ENCODE measurements at places on chromosomes 7 and 10.
A peak's percentile ranks its signal among the peaks of the same experiment; 100 is the strongest.

DNA sequence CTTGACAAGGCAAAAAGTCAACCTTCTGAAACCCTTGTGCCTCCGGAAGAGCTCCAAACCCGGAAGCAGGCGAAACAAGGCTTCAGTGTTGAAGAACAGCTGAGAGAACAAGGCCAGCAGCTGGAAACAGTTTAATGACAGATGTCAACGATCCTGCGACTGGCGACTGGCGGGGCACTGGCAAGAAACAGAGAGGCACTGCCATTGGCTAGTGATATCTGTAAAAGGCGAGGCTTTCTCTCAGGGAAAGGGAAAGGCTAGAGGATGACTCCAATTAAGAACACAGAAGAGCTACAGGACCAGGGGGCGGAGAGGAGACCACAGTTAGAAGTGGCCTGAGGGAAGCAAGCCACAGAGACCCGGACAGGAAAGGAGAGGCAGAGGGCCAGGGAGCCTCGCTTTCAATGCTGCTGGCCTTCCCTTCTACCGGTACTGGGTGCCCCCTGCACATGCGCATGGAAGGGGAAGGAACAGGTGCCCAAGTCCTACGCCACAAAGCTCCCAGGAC, 19.4 kb downstream of the ITGB1 start:
- DNase-seq: peak; percentile 37

- DNase-seq: peak; percentile 54
These were observed 43.8 kb upstream of the RPA3 start for GRCh38 chr7:7761974-7762779.

DNA sequence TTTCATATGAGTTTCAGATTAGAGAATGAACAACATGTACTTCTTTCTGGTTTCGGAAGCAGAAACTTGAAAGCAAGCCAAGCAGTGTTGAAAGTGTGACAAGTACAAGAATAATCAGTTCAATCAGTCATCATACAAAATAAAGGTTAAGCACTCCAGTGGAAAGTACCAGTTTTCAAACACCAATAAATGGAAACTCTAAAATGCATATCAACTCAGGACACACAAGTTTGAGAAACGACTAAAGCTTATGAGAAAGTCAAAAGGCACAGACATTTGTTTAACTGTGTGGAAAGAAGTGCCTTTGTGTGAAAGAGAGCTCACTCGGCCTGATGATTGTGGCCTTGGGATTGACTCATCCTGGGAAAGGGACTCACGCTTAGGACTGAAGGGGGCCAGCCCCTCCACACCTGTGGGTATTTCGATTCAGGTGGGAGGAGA, 60.6 kb upstream of the AKR1C1 start:
- DNase-seq: peak; percentile 71

- DNase-seq: peak; percentile 75
These were observed 195.4 kb downstream of the SKIDA1 start for GRCh38 chr10:21329995-21330627.

- no peak for DNase-seq
These were observed 58.0 kb upstream of the PFKP start for GRCh38 chr10:3009341-3009740.

DNA sequence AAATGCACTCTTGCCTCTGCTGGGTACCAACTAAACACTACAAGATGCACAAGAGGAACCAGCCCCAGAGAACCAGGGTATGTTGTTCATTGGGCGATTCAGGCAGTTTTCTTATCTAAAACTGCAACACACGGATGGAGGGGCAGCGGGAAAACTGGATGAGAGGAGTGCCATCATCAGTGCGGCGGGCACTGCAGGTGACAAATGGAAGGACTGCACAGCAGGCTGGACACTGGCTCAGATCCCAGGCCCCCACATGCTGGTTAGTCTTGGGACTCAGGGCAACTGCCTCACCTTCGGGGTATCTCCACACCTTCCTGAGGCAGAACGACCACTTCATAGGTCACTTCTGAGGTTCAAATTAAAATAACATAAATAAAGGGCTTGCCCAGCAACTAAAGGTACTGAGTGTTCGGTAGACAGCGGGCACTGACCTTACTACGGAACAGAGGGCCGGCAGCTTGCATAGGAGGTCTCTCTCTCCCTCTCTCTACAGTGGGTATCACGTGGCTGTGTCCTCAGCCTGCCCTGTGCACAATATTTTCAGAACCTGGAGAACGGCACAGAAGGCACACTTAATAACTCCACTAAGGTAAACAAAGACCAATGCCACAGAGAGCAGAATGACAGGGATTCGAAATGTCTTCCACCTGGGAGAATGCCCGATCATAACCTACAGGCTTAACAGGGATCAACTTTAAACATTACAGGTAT, 72.1 kb downstream of the GRB10 start:
- no peak for DNase-seq

- no peak for DNase-seq
These were observed 42.4 kb upstream of the HGF start for GRCh38 chr7:81811956-81812865.

DNA sequence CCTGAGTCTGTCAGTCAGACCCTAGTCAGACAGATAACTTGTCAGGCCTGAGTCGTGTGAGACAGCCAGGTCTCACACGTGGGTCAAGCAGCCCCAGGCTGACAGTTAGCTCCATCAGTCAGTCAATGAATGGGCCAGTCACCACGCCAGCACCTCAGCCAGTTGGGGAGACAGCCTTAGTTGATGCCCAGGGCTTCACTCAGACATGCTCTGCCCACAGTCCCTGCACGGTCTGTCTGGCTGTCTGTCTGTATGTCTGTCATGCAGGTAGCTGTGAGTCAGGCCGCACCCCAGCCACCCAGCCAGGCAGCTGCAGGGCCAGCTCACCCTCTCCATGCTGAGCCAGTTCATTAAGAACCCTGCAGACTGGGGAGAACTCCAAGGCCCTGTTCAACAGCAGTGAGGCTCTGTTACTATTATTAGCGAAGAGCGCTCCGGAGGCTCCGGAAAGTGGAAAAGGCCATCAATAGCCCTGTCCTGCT, 141.1 kb upstream of the PCBD1 start:
- DNase-seq: peak; percentile 53

- DNase-seq: no peak
These were observed 227.6 kb downstream of the CACNB2 start for GRCh38 chr10:18367840-18368239.

GRCh38 chr10:117417196-117417595, 42.0 kb upstream of the PDZD8 start:
- DNase-seq: no peak

- DNase-seq: no peak
These were observed 71.5 kb downstream of the CARD11 start for GRCh38 chr7:2971914-2972834.

- DNase-seq: no peak
These were observed 689.0 kb upstream of the FZD8 start for GRCh38 chr10:36331121-36331520.

DNA sequence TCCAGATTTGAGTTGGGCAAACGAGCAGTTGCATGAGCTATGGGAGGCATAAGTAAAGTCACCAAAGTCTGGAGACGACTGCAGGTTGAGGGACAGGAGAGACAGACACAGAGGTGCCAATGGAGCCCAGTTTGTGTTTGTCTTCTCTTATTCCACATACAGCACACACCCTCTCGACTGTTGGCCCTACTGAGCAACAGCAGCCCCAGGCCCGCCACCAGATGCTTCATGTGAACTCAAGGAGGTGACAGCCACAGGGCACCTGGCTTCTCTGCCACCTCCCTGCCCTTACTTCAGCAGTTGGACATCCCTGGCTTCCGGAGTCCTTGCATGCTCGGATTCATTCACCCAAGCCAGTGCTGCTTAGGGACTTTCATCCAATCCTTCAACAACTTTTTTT, 6.5 kb upstream of the ATOH7 start:
- no peak for DNase-seq

DNA sequence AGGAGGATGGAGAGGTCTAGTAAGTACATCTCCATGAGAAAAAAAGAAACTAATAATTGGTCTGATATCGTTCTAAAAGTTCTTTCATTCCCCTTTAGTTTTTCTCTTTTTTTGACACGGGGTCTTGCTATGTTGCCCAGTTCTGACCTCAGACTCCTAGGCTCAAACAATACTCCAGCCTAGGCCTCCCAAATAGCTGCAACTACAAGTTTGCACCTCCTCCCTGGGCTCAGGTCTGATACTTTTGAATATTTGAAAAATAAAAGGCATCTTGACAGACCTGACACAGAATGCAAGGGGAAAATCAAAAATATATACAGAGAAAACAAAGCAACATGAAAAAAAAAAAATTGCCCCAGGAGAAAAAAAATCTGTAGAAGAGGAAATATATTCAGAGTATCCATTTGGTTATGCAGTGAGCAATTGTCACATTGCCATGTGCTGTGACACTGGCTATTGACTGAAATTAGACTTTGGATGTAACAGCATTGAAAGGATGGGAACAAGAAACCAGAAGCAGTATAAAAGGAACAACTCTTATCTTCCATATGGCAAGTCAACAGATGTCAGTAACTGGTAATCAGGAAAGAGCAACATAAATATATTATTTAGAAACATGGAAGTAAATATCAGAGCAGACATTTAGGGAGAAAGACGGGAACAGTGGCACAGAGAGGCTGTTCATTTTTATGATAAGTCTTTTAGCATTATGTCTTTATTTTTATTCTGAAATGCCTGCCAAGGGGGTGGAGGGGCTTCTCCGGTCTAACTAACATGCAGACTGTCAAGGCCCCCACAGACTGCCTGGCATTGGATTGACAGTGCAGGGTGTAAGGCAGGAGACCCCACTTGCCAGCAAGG, 408.4 kb downstream of the PARD3 start:
- DNase-seq: no peak

Measured in mammary epithelial cell (primary cell).